ENCODE measurements at places on chromosomes 1 and 21.

DNA sequence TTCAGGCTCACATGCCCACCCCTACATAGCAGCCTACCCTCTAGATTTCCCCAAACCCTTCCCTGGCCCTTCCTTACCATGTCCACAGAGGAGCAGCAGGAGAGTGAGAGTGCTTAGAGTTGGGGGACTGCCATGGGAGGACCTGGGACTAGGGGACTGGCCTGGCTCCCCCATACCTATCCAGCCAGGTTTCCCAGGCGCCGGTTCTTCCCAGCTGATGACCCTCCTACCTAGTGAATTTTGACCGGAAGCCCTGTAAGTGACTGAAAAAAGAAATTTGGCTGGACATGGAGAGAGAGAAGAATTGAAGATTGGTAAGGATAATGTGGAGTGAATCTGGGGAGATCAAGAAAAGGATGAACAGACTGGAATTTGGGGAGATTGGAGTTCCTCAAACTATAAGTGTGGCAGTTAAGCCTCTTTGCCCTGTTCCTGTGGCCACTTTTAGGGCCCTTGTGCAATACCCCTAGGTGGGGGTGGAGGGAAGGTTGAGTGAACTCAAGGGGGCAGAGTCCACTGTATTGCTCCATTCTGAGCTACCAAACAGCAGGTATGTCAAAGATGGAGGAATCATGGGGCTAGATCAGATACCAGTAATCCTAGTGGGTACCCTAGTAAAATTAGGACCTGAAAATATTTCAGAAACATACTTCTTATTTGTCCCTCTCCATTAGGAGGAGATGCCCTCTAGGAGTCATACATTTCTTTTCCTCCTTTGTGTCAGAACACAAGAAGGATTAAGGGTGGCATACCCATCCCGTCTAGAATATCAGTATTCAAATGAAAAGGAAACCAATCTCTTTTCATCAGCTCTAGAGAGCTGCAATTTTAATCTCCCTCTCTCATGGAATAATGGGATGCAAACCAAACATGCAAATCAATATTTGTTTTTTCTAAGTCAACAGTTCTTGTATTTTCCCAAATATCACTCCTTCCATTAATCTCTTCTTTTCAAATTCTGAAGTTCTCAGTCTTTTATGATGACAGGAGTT, 1.2 kb downstream of the HJV start:
- no peak for DNase-seq

DNA sequence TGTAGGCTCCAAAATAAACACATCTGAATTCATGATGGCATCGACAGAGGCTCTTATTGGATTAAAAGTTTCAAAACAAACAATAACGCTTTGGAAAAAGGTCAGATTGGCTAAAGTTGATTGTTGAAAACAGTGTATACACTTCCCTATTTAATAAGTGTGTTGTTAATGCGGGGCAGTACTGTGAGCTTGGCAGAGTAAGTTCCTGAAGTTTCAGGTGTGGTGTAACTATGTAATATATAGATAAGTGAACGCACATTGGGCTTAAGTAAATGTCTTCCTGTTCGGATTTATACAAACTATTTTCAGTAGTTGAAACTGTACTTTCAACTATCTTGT, 810 bp downstream of the ZBTB37 start:
- DNase-seq = no peak

GRCh38 chr1:200473698-200474371, 64.0 kb upstream of the ZNF281 start:
- DNase-seq = peak; percentile 86

- DNase-seq = no peak
Measured at GRCh38 chr1:234229581-234230387, 143.5 kb upstream of the COA6 start.

DNA sequence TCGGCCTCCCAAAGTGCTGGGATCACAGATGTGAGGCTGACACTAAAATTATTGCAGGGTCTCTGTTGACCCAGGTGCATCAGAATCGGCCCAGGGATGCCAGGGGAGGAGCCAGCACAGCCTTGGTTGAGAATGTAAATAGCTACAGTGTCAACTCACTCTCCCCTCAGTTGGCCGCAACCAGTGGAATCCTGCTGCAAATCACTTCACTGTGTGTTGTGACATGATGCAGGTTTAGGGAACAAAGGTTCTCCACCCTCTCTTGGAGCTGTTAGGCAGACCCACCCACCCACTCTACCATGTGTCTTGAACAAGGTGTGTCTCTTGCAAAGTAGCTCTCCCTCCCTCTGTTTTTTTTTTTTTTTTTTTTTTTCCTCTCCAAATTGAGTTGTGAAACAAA, 60.5 kb upstream of the SOD1 start:
- no peak for DNase-seq

DNA sequence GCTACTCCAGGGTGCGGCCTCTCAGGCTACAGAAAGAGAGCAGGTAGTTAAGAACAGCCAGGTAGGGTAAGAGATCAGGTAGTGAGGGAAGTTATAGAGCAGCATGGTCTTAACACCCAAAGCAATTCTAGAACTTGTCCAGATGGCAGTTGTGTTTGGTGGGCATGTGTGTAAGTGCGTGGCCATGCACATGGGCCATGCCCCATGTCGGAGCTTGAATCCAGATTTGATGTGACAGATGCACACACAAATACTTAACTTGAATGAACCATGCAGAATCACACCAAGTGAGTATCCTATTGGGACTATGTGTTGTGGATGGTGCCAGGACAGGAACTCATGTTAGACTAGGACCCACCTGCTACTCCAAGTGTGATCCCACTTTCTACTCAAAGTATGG, 145.7 kb upstream of the HMGB4 start:
- no peak for DNase-seq

- DNase-seq = no peak
Measured at GRCh38 chr1:88612292-88612691, 71.8 kb upstream of the PKN2 start.

DNA sequence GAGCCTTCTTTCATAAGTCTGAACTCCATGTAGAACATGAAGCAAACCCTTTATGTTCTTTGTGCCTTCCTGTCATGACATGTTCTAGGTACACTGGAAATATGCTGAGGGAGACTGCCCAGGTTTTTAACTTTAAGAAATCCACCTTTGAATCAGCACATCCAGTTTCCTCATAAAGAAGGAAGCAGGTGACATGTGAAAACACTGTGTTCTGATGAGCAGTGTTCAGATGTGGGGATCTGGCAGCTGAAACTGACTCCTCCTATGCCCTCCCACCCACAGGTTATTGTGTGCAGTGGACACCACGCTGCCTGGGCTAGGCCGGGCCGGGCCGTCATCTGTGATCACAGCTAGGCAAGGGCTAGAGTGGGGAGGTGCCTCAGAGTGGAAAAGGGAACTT, 51.1 kb downstream of the CNN3 start:
- DNase-seq = no peak

DNA sequence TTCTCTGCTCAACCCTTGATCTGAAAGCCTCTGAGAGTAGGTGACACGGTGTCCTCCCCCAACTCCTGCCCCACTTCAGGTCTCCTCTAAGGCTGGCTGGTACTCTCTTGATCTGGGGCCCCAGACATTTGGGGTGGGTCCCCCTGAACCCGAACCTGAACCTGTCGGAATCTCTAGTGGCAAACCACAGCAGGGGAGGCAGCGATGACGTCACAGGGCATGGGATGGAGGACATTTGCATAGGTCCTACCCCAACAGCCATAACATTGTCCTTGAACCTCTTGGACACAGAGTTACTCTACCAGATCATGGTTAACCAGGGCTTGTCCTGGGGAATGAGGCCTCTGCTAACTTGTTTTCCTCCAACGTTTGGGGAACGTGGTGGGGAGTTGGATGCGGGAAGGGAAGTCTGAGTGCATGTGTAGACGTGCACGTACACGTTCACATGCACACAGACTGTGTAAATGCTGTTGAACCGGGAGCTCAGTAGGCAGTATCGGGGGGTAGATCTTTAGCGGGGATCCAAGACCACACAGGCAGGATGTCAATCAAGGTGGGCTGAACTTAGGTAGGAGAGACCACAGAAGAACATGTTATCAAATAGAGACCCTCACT, 32.4 kb downstream of the CITED4 start:
- DNase-seq = no peak

DNA sequence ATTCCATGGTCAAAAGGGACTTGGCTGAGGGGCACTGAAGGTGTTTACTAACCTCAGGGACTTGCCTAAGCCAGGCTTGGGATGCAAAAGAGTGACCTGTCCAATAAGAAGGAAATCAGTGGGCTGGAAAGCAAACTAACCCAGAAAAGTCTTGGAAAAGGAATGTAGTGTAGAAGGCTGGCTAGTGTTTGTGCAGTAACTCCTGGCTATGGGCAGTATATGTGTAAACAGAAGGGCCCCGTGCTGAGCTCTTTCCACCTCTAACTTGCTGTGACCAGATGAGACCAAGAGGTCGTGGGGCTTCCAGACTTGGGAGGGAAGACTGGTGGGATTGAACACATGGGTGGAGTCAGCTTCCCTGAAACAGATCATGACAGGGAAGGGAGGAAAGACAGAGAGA, 4.1 kb downstream of the MINDY1 start:
- no peak for DNase-seq

DNA sequence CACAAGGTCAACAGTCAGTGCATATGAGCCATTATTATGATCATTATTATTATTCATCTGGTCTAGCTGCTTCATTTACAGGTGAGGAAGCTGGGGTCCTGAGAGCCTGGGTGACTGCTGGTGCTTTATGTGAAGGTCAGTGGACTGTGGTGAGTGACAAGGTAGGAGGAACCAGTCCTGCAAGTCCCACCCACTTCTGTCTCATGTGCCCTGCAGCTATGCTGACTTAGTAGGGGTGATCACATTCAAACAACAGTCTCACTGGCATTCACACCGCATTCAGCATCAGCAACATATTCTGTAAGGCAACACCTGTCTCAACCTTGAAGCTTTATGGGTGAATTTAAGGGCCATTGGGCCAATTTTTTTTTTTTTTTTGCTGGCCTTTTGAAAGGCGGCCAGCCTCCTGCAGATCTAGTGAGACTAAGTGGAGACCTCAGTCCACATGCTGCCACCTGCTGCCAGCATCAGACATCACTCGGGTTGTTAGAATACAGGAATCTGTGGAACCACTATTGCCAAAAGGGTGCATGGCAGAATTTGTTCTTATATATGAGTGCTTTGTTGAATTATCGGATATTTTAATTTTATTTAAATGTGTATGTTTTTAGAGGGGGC, 59.9 kb upstream of the CACNA1E start:
- peak; percentile 50 for DNase-seq

GRCh38 chr1:21240706-21241105, 49.6 kb downstream of the ECE1 start:
- no peak for DNase-seq

DNA sequence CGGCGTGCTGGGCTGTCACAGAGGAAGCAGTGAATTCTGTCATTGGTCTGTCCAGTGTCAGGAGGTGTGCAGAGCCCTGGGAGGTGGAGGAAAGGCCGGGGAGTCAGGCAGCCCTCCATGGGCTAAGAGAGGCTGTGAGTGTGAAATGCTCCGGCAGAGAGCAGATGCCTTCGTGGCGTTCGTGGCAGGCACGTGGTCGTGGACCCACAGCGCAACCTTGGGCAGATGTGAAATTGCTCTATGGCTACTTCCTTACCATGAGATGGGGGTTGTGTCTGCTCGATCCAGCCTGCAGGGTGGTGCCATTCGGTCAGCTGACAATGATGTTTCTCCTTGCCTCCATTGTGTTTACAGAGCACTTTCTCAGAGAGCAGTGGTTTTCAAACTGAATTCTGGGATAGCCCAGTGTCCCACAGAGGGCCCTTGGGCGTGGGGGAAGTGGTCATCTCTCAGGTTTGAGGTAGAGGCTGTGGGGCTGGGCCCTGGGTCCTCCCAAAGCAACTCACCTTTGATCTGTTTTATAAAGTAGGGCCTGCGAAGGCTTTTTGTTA, 27.9 kb downstream of the TNFRSF1B start:
- DNase-seq = no peak

GRCh38 chr1:33667386-33668282, 195.2 kb downstream of the ZSCAN20 start:
- no peak for DNase-seq

DNA sequence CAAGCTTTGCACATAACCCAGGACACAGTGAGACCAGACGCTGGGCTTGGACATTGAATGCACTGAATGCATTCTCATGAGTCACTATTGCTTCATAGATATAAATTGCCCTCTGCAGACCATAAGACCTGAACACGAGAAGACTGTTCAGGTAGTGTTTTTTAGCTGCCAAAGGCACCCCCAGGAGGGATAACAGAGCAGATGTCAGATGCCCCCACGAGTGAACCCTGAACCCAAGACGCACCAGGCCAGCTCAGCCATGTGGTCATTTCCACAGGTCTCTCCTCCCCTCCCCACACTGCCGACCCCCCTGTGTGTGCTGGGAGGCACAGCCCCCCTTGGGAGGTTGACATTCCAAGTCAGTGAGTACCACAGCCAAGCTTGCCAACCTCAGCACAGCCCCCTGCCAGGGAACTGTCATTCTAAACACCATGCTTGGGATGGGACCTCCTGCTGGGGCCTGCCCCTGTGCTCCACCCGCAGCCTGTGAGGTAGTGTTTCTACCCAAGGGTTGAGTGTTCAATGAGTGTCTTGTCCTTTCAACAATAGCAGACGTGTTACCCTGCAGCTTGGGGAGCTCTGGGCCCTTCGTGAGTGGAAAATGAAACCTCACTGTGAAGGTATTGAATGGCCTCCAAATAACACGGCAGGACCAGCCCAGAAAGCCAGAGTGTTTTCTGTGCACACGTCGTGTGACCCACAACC, 68.2 kb downstream of the PSMG1 start:
- no peak for DNase-seq

DNA sequence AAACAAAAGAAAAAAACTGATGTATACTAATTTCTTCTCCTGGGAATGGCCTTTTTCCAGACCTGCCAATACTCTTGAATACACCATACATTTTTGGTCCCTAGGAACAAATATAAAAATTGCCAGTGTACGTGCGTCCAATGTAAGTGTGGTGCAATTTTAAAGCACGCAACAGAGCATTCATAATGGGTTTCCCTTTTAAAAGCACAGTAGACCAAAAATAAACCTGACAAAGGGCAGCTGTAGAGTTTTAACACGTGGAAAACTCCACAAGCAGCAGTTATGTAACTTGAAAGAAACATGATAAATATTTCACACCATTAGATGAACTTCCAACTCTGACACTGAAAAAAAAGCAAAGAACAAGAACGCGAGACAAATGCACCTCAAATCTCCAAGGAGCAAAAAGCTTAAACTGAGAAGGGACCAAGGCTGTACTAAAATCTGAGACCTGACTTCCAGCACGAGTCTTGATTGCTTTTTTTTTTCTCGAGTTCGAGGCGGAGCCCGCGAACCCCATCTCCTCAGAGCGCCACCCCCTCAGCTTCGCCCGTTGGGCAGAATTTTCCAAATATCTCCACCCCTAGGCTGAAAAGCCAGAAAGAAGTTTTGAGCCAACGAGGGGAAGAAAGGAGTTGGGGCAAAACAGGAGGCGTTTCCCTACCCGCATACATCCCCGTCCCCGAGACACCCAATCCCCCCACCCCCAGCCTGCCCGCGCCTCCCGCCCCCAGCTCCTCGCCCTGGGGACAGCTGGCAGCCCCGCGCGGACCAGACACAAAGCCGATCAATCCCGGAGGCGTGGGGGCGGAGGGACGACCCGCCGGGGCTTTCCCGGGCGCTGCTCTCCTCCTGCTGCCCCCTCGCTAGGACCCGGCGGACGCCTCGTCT, at the start of gene JAM2:
Gene JAM2 (plus strand): TSS at position 599 of the 891 bp plus-strand sequence. CDS start 564 bp downstream, outside the sequence.
- peak; percentile 79 for DNase-seq

- DNase-seq = no peak
Measured at GRCh38 chr21:44710756-44711326, 531 bp downstream of the TSPEAR start.

GRCh38 chr1:221648201-221648600, 93.7 kb downstream of the DUSP10 start:
- no peak for DNase-seq
